Activated CD4-positive, alpha-beta T cell treated with anti-CD3 and anti-CD28 coated beads for 1 hour (primary cell): ENCODE measurements at places on chromosomes 1 and 21.

- DNase-seq, result no peak
Measured at GRCh38 chr1:93851878-93852277, 27.1 kb downstream of the DNTTIP2 start.

DNA sequence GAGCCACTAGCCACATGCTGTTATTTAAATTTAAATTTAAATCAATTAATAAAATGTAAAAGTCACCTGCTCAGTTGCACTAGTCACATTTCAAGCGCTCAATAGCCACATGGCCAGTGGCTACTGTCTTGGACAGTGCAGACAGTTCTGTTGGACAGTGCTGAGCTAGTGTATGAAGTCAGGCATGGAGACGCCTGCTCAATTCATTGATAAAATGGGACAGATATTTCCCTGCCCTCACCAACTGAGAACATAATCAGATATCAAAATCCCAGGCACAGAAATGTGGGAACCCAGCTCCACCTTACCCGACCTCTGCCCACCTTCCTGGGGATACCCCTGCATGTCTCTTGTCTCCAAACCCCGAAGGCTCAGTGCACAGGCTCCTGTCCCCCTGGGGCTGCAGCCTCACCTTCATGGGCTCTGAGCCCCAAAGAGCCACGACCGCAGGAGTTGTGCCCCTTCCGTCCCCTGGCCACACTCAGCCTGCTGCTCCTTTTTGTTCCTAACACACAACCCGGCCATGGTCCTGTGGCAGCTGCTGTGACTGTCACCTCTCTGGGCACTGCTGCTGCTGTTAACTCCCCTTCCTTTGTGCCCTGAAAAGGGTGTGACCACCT lies 63.5 kb downstream of the TCP10L start:
- no peak for DNase-seq

DNA sequence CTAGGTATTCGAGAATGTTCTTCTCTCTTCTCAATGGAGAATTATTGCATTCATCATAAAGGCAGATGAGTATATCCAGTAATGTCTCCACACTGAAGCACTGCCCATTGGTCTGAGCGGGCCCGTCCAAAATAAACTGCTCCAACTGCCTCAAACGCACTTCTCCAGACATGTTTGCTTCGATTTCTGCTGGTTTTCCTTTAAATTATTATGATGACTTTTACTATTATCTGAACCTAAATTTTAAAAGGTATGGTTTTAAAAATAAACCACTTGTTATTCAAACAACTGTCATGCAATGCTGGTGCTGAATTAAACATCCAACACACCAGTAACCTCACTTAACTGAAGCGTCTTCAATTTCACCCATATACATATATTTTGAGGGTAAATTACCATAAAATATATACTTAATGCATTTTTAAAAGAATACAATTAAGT lies 1.3 kb downstream of the CDC42BPA start:
- DNase-seq, result no peak

- DNase-seq, result no peak
Measured at GRCh38 chr1:89996450-89997110, 1.7 kb downstream of the ZNF326 start.

- DNase-seq, result no peak
Measured at GRCh38 chr21:30831194-30831765, 1.7 kb upstream of the KRTAP7-1 start.

- no peak for DNase-seq
Measured at GRCh38 chr1:61436491-61437120, 288.3 kb downstream of the TM2D1 start.

DNA sequence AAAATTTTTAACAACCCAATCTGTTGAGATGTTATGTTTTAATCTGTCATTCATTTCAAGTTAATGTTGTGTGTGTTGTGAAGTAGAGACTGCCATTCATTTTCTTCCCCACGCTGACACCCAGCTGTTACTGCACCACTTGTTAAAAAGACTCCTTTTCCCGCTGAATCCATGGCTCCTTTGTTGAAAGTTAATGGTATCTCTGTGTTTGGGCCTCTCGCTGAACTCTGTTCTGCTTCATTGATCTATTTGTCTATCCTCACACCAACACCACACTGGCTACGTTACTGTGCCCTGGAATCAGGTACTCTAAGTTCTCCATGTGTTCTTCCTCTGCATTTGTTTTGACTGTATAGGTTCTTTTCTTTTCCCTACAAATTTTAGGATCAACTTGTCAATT lies 58.2 kb downstream of the PDE9A start:
- DNase-seq, result no peak

- DNase-seq, result no peak
Measured at GRCh38 chr1:46530791-46531409, 20.5 kb downstream of the KNCN start.

- no peak for DNase-seq
Measured at GRCh38 chr1:207876131-207876530, 34.8 kb downstream of the CD34 start.

- no peak for DNase-seq
Measured at GRCh38 chr1:8574985-8575384, 242.5 kb downstream of the RERE start.

DNA sequence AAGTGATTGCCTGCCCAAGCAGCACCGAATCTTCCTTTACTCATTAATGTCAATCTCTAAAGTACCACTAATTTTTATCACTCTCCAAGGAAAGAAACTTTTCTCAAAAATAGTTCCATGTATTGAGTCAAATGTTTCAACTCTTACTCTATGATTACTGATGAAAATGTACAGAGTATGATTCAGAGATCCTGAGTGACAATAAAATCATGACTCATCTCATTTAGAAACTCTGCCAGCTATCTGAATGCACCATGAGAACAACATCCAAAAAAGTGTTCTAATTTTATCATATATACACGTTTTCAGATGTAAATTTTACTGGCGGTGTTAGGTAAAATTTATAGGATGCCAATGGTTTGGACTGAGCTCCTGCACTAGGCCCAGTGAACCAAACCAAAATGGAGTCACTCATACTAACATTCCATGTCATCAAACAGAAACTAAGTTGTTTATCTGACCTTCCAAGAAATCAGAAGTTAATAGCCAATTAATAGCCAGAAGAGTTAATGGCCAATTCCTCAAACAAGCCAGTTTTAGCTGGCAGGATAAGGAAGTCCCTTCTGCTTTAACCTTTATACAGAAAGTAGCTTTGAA lies 22.6 kb downstream of the PLPPR5 start:
- no peak for DNase-seq

DNA sequence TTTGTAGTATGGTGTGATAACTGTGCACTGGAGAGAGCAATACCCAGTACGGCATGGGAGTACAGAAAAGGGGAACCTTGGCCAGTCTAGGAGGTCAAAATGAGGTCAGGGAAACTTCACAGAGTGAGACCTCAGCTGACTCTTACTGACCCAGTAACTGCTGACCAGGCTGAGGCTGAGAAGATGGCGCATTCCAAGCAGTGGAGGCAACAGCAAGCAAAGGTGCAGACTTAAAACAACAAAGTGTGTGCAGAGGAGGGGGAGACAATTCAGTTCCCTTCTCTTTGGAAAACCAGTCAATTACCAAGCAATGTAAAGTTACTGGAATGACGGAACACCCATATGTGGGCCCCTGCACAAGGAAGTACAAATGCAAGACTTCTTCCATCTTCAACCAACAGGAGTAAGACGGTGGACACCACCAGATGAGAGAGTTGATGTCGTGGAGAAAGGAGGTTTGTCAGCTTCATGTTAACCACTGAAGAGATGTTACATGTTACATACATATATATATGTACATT lies 54.6 kb upstream of the PRDX6 start:
- DNase-seq, result no peak
